ENCODE measurements at places on chromosomes 5 and 9. TPM values are rescaled to one million over a fixed set of nuclear protein-coding genes. Genes with fewer than 3 reads are reported as not detected.
A peak's percentile ranks its signal among the peaks of the same experiment; 100 is the strongest.

Gene OGN
- 5.6 TPM for total RNA-seq

GRCh38 chr9:79693750-79694149 lies 122.0 kb downstream of the TLE4 start:
- no peaks in the 10 kb centered on the region for H3K36me3 ChIP-seq
- no peak overlapping the region for H3K27ac ChIP-seq
- no peak for DNase-seq
- H3K27me3 ChIP-seq: no peaks in the 10 kb centered on the region

GRCh38 chr5:32325062-32325461 lies 12.3 kb upstream of the MTMR12 start:
- no peak overlapping the region for H3K27ac ChIP-seq
- DNase-seq: peak; percentile 79
- no peaks in the 10 kb centered on the region for H3K36me3 ChIP-seq
- H3K4me3 ChIP-seq: no peak overlapping the region
- peaks cover 3% of the 10 kb centered on the region for H3K4me1 ChIP-seq
- H3K27me3 ChIP-seq: no peaks in the 10 kb centered on the region

- no peaks in the 10 kb centered on the region for H3K27me3 ChIP-seq
- DNase-seq: peak; percentile 99
- H3K4me1 ChIP-seq: peaks cover 15% of the 10 kb centered on the region
Observed at GRCh38 chr9:33264473-33265177, at the start of the genes BAG1 and CHMP5. BAG1 (minus strand) TSS chr9:33264708. CHMP5 (plus strand) TSS chr9:33265049; CDS start chr9:33265079, 30 bp downstream.

DNA sequence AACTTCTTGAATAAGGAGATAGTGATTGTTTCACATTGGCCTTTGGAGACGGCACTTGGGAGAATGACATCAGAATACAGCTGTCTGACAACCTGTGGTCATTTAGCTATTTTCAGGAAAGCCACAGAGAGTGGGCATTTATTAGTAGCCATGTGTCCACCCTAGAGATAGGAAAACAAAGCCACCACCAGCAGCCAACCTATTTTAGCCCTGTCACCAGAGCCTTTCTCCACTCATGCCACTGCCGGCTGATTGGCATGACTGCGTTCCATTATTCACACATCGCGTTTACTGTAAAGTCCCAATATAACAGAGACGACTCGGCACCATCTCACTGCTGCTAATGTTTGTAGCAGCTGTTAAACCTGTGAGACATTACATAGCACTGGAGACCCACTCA lies 330.1 kb downstream of the NDUFS4 start:
- no peaks in the 10 kb centered on the region for H3K36me3 ChIP-seq
- no peaks in the 10 kb centered on the region for H3K27me3 ChIP-seq
- peaks cover 4% of the 10 kb centered on the region for H3K4me1 ChIP-seq
